ENCODE measurements at places on chromosomes 11 and 22.

DNA sequence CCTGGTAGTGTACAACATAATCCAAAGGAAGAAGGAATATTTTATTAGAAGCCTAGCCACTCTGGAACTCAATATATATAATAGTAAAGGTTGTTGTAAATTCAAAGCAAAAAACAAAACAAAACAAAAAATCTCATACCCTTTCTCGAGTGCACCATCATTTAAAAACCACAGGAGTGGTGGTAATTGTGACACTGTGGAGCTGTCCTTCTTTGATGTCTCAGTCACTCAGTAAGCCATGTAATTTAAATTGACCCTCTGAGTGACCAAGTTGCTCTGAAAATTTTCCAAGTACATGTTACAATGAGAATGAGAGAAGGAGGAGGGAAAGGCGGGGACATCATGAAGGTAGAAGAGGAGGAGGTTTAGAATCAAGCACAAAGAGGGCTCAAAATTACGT, 6.6 kb downstream of the PRSS23 start:
- DNase-seq: no peak

GRCh38 chr11:87368858-87369480, 331.2 kb downstream of the TMEM135 start:
- no peak for DNase-seq

GRCh38 chr11:9172389-9172788, 81.0 kb upstream of the SCUBE2 start:
- no peak for DNase-seq

- peak; percentile 18 for DNase-seq
Measured at GRCh38 chr11:60840470-60841430, 1.2 kb upstream of the CCDC86 start.

- no peak for DNase-seq
Measured at GRCh38 chr11:73862986-73863385, 13.7 kb downstream of the COA4 start.

DNA sequence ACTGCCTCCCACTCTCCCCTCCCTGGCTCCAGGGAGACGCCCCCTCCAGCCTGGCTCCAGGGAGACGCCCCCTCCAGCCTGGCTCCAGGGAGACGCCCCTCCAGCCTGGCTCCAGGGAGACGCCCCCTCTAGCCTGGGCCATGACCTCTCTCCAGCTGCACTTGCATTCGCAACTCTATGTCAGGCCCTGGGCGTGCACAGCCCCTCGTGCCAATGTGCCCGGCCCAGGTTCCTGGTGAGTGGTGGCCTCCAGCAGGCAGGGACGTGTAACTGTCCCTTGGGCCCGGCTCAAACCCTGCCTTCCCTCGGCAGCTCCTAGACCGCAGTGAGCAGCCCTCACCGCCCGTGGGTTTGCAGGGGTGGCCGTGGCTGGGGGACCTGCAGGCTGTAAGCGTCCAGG, 6.9 kb downstream of the MUC6 start:
- DNase-seq: no peak

DNA sequence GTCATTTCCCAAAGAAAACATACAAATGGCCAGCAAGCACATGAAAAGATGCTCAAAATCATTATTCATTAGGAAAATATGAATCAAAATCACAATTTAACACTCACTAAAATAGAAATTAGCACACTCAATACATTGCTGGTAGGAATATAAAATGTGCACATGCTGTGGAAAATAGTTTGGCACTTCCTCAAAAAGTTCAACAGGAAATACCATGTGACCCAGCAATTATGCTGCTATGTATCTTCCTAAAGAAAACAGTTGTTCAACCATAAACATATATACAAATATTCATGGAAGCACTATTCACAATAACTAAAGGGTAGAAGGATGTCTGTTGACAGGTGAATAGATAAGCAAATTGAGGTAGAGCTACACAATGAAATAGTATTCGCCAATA, 187.3 kb upstream of the SOX6 start:
- no peak for DNase-seq

GRCh38 chr11:95568281-95568680, 221.3 kb downstream of the FAM76B start:
- no peak for DNase-seq

DNA sequence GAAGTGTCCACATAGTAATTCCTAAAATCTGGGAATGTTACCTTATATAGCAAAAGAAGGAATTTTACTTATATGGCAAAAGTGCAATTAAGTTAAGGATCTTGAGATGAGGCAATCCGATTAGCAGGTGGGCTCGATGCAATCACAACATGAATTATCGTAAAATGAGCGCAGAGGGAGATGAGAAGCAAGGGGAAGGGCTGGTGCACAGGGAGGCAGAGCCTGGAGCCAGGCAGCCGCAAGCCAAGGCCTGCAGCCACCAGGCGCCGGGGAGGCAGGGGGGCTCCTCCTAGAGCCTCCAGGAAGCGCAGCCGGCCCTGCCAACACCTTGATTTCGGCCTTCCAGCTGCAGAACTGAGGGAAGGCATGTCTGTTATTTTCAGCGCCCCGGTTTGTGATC, 85.7 kb downstream of the CELSR1 start:
- no peak for DNase-seq

- DNase-seq: peak; percentile 29
Measured at GRCh38 chr11:125489166-125489565, 6.9 kb downstream of the FEZ1 start.
